Hepatocyte (in vitro differentiated cells): ENCODE measurements at places on chromosomes 1 and 21. TPM values are rescaled to one million over a fixed set of nuclear protein-coding genes. Genes with fewer than 3 reads are reported as not detected.

MORC3 gene
- total RNA-seq = 32.7 and 33.3 TPM in 2 replicates

DNA sequence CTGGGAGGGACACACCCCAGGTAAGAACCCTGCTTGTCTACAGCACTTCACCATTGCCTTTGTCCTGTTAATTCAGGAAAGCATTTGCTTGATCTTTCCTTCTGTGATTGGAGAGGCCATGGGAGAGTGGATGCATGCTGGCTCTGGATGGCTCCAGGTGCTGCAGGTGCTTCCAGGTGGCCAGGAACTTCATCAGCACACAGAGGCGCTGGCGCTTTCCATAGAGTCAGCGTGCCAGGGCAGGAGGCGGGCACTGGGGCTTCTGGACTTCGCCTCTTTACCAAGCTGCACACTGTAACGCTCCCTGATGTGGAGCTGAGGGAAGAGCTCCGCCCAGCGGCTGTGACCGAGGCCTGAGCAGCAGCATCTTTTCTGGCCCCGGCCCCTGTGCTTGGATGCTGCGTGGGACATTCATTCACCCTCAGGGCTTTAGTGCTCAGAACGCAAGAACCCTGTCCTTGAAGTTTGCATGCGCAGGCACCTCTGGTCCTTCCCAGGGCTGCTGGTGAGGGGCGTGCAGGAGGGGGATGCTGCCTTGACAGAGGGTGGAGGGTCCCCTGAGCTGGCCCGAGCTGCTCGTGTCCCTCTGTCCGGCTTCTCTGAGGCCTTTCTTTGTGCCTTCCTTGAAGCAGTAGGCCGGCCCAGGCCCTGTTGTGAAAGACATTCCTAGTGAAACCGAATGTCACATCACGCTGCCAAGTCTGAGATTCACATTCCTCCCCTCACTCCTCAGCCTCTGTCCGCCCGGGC is 1.6 kb upstream of the MX2 start:
- no peak for DNase-seq

DNA sequence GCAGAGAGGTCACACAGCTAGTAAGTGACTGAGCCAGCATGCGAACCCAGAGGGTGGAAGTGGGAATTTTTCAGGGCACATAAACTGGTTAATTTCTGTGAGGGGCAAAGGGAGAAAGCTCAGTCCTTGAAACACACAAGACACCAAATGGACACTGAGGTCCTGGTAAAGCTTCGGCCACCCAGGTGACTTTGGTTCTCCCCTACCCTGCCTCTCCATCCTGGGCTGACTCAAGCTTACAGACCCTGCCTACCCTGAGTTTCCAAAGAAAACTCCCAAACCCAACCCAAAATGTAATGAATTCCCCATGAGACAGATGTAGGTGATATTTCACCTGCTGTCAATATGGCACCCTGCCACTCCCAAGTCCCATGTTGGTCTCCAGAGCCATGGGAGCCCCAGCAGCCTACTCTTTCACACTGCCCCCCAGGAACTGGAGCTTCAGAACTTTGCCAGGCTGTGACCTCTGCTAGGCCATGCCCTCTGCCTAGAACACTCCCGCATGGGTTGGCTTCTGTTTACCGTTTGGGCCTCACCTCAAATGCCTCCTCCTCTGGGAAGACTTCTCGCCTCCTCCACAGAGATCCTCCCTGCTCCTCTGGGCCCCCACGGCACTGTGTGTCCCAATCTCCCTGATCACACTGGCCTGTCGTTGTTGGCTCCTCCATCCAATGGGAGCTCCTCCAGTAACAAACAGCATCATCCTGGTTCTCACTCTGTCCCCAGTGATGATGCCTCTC is 3.7 kb upstream of the LRP8 start:
- no peak for DNase-seq

- no peak for DNase-seq
Observed at GRCh38 chr1:197440715-197441114, 172.7 kb downstream of the CRB1 start.

GRCh38 chr1:86146566-86146965 is 10.0 kb downstream of the COL24A1 start:
- DNase-seq = no peak

- no peak for DNase-seq
Observed at GRCh38 chr1:66333466-66334199, 200.3 kb upstream of the SGIP1 start.

DNA sequence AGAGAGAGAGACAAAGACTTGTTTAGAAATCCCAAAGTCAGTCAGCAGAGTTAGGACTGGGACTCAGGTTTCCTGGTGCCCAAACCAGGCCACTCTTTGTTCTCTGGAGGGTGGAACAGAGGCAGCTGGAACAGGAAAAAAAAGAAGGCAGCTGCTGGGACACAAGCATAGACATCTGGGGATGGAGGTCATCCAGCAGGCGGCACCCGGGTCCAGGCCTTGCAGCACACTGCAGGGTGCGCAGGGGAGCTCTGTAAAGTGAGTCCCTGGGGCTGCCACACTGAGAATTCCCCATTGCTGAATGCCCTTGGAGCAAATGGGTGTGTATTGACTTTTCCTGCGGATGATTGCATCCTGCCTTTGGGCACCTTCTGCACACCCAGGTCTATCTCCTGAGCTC is 222.9 kb upstream of the CSF3R start:
- DNase-seq = no peak
